Right lobe of liver (tissue), 6 donors: ENCODE measurements at places on chromosomes 12 and 14.

- DNase-seq = no peak
Measured at GRCh38 chr14:101819251-101819990, 57.9 kb downstream of the PPP2R5C start.

GRCh38 chr14:101589486-101590015, 28.3 kb downstream of the DIO3 start:
- peak; percentile 26 for DNase-seq

GRCh38 chr12:93060666-93061472, 131.8 kb upstream of the EEA1 start:
- DNase-seq = no peak

- DNase-seq = no peak
Measured at GRCh38 chr12:20443792-20444191, 75.5 kb downstream of the PDE3A start.

GRCh38 chr12:53999559-54000115, 324 bp upstream of the HOXC9 start:
- no peak for DNase-seq

DNA sequence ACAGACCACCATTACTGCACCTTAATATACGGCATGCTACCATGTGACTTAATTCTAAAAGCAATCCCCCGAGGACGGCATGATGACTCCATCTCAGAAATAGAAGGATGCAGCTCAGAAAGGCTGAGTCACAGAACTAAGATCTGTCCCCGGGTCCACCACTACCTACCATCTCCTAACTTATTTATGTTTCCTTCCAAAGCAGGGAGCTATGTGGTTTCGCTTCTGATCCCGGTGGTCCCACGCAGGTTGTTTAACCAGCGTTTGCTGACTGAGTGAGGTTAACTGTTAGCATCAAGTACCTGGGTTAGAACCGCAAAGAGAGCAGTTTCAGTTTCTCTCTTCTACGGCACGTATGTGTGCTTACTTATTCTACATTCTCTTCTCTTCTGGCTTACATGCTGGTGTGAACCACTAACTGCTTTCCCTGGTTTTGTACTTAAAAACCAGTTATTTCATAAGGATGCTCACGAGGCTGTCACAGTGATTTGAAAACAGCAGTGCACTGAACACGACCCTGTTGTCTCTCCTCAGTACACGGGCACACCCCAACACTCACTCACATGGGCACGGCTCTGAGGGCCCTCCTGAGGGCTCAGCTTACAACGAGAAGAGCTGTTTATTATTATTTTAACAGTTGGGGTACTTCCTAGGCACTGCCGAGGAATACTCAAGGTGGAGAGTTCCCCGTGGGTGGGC, 66.7 kb downstream of the CCDC88C start:
- no peak for DNase-seq

- DNase-seq = no peak
Measured at GRCh38 chr12:101720118-101720517, 19.1 kb downstream of the SYCP3 start.

- DNase-seq = no peak
Measured at GRCh38 chr14:68651652-68652432, 141.0 kb downstream of the ZFP36L1 start.

- no peak for DNase-seq
Measured at GRCh38 chr14:77306851-77307496, 13.7 kb downstream of the POMT2 start.

- no peak for DNase-seq
Measured at GRCh38 chr12:46179693-46180452, 89.0 kb downstream of the SLC38A1 start.

DNA sequence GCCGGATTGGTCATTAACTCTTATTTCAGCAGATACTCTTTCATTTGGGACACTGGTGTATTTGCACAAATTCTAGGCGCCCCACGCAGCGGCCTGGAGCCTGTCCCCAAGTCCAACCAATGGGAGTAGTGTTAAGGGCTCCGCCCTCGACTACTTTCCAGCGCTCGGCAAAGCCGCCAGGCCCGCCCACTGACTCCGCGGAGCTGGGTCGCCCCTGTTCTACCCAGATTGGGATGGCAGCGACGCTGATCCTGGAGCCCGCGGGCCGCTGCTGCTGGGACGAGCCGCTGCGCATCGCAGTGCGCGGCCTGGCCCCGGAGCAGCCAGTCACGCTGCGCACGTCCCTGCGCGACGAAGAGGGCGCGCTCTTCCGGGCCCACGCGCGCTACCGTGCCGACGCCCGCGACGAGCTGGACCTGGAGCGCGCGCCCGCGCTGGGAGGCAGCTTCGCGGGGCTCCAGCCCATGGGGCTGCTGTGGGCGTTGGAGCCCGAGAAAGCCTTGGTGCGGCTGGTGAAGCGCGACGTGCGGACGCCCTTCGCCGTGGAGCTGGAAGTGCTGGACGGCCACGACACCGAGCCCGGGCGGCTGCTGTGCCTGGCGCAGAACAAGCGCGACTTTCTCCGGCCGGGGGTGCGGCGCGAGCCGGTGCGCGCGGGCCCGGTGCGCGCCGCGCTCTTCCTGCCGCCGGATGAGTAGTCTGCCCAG, at the start of gene ACOT6:
ACOT6 (plus strand) TSS at position 179 of the 707 bp plus-strand sequence; CDS start at position 234, 55 bp downstream.
- peak; percentile 95 for DNase-seq

DNA sequence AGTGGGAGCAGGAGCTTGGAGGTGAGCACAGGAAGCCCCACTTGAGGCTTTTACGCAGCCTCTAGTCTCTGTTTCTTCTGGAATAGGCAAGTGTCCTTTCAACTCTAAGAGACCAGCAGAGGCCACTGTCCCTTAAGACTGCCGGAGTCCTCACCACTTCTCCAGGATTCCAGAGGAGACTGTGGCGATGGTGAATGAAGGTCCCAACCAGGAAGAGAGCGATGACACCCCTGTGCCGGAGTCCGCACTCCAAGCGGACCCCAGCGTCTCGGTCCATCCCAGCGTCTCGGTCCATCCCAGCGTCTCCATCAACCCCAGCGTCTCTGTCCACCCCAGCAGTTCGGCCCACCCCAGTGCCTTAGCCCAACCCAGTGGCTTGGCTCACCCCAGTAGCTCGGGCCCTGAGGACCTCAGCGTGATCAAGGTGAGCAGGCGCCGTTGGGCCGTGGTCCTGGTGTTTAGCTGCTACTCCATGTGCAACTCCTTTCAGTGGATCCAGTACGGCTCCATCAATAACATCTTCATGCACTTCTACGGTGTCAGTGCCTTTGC, 442 bp downstream of the FLVCR2 start:
- peak; percentile 52 for DNase-seq

DNA sequence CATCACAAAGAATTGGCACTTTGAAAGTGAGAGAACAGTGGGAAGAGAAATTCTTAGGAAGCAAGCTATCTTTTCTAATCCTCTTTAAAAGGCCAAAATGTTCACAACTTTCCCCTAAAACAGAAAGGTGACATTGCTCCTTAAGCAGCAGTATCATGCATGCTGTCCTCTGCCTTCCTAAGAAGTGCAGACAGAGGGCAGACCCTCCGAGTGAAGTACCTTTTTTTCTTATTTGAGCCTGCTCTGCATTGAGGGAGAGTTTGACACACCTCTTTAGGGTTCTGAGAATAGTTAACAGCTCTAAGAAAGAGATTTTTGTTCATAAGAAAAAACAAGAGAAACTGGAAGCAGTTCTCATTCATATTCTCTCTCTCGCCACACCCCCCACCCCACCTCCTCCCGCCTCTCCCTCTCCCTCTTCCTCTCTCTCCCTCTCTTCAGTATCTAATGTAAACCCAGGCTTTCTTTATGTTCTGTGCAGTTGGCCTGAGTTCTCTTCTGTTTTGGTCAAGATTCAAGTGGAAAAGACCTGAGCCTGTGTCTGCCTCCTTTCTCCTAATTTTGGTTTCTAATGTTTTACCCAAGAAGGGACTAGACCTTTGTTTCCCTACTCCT, 709.1 kb downstream of the DIO2 start:
- DNase-seq = no peak

- DNase-seq = no peak
Measured at GRCh38 chr12:19457561-19457960, 18.3 kb downstream of the AEBP2 start.

DNA sequence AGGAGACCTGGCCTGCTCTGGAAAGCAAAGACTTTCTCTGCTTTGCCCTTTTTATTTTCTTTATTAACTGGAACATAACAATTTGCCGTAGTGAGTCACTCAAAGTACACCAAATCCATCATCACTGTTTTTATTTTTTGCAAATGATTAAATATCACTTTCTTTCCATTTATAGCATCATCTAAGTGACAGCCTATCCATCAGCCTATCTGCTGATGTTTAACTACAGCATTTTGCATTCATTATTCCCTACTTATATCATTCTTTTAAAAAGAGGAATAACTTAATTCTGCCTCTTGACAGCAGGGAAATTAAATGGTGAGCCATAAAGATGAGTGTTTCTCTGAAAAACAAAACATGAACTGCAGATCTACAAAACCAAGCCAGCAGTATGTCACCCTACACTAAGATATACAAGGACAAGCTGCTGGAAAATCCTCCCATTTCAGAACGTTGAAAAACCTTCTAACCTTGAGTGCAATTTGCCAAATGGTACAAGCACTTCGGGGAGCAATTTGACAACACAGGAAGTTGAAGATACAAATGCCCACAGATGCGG, 821.3 kb upstream of the TMEM132C start:
- DNase-seq = no peak

- no peak for DNase-seq
Measured at GRCh38 chr14:78327426-78328221, 157.5 kb downstream of the NRXN3 start.

GRCh38 chr14:72686101-72686500, 207.8 kb downstream of the DPF3 start:
- no peak for DNase-seq

GRCh38 chr14:69505338-69506240, 21.1 kb downstream of the PLEKHD1 start:
- DNase-seq = peak; percentile 26

GRCh38 chr12:41893491-41893890, 251.2 kb downstream of the GXYLT1 start:
- no peak for DNase-seq

- DNase-seq = no peak
Measured at GRCh38 chr14:51145246-51145645, 50.3 kb upstream of the TRIM9 start.

GRCh38 chr14:98103705-98104104, 1168.3 kb downstream of the BCL11B start:
- DNase-seq = no peak

GRCh38 chr12:94144781-94145180, 3.6 kb upstream of the PLXNC1 start:
- DNase-seq = no peak

GRCh38 chr12:123150744-123151456, at the start of gene PITPNM2:
TSS of gene PITPNM2 (minus strand) at chr12:123151090. CDS start at chr12:123034590, 116,500 bp downstream.
- peak; percentile 71 for DNase-seq

DNA sequence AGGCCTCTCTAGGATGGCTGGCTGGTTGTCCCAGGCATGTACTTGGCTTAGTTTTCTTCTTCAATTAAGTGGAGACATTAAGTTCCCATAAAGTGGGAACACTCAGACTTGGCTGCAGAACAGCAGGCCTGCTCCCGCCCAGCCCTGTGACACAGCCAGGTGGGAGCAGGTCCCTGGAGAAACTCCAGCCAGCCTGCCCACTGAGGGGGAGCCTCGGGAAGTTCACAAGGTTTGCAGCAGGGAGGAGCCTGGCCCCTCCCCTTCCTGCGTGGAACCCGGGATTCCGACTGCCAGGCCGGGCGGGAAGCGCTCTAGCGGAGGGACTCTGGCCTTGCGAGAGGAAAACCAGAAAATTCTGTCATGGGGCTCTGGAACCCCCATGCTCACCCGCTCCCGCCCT, 98.3 kb upstream of the EVL start:
- DNase-seq = no peak

GRCh38 chr14:68141281-68142088, 321.9 kb downstream of the RAD51B start:
- DNase-seq = no peak

- no peak for DNase-seq
Measured at GRCh38 chr12:100434177-100434576, 39.5 kb upstream of the NR1H4 start.

DNA sequence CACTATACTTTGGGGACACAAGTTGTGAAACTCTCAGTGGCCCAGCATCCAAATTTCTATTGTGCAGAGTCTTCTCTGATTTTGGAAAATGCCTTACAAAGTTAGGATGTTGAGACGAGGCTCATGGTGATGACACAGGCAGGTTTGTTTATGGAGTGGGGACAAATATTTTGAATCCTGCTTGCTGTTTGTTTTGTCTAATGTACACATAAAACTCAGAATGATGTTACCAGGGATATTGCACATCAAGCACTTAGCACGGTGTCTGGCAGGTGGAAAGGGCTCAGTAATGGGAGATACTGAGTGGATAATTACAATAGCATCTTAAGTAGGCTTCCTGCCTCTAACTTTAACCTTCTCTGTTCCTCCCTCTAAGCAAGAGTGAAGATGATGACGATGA, 628.9 kb upstream of the TBX3 start:
- no peak for DNase-seq

DNA sequence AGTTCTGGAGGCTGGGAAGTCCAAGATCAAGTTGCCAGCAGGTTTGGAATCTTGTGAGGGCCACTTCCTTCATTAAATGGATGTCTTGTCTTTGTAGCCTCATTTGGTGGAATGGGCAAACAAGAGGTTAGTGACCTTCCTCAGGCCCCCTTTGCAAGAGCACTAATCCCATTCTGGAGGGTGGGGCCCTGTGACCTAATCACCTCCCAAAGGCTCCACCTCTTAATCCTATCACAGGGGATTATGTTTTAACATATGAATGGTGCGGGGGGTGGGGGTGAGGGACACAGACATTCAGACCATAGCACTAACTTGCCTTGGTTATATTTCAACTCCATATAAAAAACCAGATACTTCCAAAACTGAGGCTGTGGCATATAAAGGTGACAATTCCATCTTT, 59.9 kb upstream of the PPP4R3A start:
- DNase-seq = no peak

- DNase-seq = no peak
Measured at GRCh38 chr12:5650281-5650680, 218.4 kb downstream of the NTF3 start.

- DNase-seq = peak; percentile 85
Measured at GRCh38 chr12:124740691-124741137, 123.0 kb downstream of the SCARB1 start.

- DNase-seq = no peak
Measured at GRCh38 chr14:77142005-77142800, 612 bp upstream of the ZDHHC22 start.

DNA sequence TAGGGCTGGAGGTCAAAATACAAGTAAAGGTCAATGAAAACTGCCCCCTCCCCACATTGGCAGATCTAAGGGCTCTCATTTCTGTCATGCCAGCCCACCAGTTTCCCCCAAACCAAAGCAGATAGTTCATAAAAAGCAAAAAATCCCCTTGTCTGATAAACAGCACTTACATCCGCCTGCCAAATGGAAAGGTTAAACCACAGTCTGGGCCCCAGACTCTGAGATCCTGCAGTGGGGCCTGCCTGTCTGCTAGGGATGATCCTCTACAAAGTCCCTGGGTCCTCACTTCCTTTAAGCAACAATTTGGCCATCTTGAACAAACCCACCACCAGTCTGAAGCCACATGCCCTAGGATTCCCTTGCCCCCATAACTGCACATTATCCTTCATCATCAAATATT, 9.7 kb upstream of the RPS26 start:
- no peak for DNase-seq

- no peak for DNase-seq
Measured at GRCh38 chr14:43568022-43568421, 939.1 kb downstream of the FSCB start.

- DNase-seq = no peak
Measured at GRCh38 chr12:53185582-53186153, 4.9 kb upstream of the CSAD start.

GRCh38 chr14:83706231-83706954, 1823.6 kb upstream of the FLRT2 start:
- no peak for DNase-seq
